NCI-H2171 (cell line): ENCODE measurements at places on chromosomes 4 and X.
A peak's percentile ranks its signal among the peaks of the same experiment; 100 is the strongest.

GRCh38 chr4:18981234-18981615, 959.7 kb upstream of the LCORL start:
- DNase-seq: no peak

DNA sequence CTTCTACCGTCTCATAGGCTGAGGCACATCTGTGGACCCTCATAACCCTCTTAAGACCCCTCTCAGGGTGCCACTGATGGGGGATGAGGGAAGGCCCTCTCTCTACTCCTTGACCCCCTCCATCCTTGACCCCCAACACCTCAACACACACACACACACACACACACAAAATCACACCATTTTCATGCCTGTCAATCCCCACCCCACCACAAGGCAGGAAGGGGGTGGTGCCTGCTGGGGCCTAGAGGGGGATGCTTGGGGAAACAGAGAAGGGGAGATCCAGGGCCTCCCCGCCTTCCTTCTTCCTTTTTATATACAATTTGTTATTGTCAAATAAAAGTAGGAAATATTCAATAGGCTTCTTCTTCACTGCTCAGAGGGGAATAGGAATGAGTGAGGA, 1.2 kb upstream of the EBP start:
- DNase-seq: no peak

DNA sequence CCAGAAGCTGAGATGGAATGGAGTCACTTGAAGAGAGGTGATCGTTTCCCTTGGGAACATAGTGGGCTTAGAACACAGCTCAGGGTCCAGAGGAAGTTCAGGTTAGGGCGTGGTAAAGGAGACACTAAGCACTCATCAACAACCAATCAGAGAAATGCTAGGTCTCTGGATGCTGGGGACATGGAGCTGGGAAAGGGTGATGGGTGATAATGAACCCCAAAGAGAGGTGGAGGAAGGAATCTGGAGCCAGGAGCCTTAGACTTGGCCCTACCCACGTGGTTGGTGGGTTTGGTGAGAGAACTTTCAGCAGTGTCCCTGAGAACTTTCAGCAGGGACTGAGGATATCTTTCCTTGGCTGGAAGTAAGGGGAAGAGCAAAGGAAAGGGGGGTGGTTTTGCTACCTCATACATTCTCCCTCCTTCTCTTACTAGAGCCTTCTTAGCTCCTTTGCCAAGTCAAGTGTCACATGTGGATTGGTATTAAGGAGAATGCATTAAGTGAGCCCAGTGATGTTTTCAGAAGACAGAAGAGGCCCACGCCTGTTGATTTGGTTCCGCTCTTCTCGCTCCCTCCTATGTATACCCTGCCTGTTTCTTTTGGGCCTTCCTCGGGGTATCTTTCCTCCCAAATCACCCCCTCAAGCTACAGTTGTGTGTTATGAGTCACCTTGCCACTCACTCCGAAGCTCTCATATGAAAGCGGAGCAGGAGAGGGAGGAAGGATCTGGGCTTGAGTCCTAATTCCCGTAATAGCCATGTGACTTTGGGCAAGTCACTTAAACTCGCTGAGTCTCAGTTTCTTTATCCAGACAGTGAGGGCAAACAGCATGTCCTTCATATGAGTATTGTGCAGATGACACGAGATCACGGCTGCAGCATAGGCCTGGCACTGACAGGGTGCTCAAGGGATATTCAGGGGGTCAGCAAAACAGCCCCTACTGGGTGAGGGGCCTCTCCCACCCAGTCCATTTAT, 63.1 kb downstream of the TSC22D3 start:
- DNase-seq: no peak

- peak; percentile 27 for DNase-seq
These were observed 68.4 kb downstream of the RHOH start for GRCh38 chr4:40264995-40265909.

- no peak for DNase-seq
These were observed 42.4 kb downstream of the ATOH1 start for GRCh38 chr4:93870876-93871458.

- DNase-seq: no peak
These were observed 126.1 kb downstream of the ARHGEF9 start for GRCh38 chrX:63658920-63659319.

- DNase-seq: no peak
These were observed 30.6 kb upstream of the CTSO start for GRCh38 chr4:155984106-155984797.

- no peak for DNase-seq
These were observed 27.8 kb upstream of the PSAPL1 start for GRCh38 chr4:7462509-7462971.

GRCh38 chr4:76704133-76704881, 193.6 kb downstream of the SOWAHB start:
- DNase-seq: no peak

DNA sequence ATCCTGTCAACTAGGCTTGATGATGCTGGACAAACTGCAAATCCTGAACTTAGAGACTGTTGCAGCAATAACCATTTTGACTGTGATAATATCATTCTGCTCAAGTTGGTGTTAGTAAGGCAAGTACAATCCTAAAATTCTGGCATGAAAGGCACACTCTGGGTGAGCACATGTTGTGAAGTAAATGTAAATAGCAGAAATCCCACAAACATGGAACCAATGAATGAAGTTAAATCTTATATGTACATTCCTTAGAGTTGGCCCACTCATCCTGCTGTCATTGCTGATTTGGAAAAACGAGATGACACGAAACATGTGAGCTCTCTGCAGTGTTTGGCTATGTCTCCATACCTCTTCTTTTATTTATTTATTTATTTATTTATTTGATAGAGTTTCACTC, 21.0 kb downstream of the RBM47 start:
- DNase-seq: no peak

DNA sequence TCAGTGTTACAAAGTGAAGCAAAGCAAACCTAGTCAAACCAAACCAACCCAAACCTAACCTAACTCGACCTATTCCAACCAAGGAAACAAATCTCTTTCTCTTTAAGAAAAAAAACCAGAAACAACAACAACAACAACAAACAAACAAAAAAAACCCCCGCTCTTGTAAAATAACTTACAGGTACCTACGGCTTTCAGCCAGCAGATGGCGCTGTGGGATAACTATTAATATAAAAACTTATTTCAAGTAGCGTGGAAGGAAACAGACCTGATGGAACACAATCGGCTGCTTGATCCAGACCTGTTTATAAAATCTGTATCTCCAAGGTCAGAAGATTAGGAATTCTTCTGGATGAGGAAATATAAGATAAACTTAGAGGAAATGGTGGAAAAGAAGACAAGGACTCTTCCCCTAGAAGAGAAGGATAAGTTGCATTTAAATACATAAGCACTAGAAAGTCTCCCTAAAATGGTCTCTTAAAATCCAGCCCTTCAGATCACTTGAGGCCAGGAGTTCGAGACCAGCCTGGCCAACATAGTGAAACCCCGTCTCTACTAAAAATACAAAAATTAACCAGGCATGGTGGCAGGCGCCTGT, 34.4 kb upstream of the CDKL5 start:
- peak; percentile 24 for DNase-seq

DNA sequence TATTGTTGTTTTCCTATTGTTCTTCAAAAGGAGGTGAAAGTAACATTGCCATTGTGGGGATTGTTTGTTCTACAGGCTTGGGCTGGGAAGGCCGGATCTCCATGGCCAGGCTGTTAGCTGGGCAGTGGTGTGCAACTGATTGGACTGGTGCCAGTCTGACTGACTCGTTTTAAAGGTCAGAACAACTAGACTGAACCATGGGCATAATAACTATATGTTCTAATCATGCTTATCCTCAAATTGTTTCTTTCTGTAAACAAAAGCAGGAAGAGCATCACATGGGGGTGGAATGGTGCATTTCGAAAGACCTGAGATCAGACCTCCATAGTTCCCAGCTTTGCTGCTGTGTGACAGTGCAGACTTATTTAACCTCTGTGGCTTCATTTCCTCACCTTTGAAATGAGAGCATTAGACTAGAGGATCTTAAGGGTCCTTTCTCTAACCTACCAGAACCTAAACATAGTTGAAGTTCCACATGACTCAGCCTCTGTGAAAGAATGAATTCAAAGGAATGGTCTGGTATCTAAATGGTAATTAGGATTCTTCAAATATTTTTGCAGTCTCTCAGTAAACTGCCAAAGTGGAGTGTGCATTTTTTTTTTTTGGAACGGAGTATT, 66.7 kb upstream of the PGRMC2 start:
- DNase-seq: no peak

DNA sequence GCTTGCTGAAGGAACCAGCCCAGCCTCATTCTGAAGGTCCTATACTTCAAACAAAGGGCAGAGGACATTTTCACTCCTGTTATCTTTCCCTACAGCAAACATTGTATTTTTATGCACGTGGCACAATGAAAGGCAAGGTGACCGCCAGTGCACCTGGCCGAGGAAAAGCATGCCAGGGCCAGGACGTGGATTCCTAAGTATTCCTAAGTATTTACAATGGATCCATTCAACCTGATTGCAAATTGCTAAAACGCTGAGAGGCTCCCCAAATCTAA, 127.9 kb upstream of the FTHL17 start:
- DNase-seq: no peak

- no peak for DNase-seq
These were observed 64.3 kb upstream of the HELT start for GRCh38 chr4:184953971-184954370.

- DNase-seq: no peak
These were observed 116.3 kb upstream of the TMEM150C start for GRCh38 chr4:82678051-82678450.

GRCh38 chr4:186886759-186887158, 163.1 kb upstream of the FAT1 start:
- no peak for DNase-seq

GRCh38 chrX:76420237-76420636, 7.3 kb upstream of the MAGEE1 start:
- DNase-seq: no peak

- no peak for DNase-seq
These were observed 34.9 kb downstream of the MAOB start for GRCh38 chrX:43847352-43847751.

DNA sequence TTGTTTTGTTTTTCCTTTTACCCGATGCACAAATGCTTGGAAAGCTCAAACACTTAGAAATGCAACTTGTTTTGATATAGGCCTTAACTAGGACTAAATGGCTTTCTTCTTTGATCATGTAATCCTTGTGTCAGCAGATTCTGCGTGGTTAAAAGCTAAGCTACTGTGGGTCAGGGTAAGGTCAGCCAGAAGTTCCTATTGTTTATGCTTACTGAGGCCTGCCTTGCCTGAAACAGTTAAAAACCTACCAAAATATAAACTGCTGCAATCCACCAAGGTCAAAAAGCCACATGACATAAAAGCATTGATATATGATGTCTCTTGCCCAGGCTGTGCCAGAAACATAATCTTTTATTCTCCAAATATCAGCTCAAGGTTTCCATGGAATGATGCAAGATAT, 223.4 kb downstream of the FAM47B start:
- no peak for DNase-seq

GRCh38 chr4:153472122-153473037, 6.2 kb downstream of the TMEM131L start:
- DNase-seq: no peak

DNA sequence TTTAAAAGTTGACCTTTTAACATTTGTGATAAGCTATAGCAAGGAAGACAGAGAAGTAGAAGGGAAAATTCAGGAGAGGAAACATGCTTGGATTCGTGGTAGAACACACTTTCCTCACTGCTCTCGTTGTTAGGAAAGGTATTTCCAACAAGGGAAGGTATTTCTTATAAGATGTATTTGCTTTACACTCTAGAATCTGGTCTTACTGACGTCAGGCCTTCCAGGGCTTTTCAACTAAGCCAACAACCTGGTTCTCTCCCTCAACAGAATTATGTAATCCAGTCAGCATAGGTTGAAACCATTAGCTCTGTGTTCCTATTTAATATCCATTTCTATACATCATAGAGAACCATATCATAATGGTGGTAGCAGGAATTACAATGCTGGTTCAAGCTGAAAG, 241.9 kb downstream of the SLC39A8 start:
- DNase-seq: no peak

GRCh38 chrX:42119076-42119475, 195.7 kb upstream of the CASK start:
- DNase-seq: peak; percentile 90

DNA sequence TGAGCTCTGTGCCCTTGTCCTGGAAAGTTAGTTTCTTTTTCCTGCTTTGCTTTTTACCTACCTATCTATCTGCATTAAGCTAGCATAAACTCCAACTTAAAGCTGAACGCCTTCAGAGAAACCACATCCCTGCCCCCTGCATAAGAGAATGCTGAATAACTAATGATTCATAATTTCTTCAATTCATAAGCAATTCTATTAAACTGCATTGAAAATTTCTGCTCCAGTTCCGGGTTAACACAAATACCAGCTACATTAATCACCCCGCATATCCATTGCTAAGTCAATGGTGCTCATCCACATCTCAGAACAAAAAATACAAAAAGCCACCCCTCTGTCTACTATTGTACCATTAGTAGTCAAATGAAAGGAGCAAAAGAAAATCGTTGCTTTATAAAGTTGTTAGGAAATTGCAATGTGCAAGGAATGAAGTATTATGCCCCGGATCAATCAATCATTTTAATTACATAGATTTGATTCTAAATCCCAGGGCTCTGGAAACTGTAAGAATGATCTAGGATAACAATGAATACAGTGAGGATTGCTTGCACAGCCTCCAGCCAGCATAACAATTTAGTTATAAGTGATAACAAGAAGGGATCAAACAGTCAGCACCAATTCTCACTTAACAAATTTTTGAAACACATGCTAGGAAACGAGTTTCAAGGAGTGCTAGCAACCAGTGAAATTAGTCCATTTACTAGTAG, 106.8 kb downstream of the ELOVL6 start:
- DNase-seq: no peak

GRCh38 chrX:120310861-120311726, at the start of gene TMEM255A:
Gene TMEM255A, minus strand, starts transcription at chrX:120311461. Its CDS starts 152 bp downstream, at chrX:120311309.
- DNase-seq: no peak

DNA sequence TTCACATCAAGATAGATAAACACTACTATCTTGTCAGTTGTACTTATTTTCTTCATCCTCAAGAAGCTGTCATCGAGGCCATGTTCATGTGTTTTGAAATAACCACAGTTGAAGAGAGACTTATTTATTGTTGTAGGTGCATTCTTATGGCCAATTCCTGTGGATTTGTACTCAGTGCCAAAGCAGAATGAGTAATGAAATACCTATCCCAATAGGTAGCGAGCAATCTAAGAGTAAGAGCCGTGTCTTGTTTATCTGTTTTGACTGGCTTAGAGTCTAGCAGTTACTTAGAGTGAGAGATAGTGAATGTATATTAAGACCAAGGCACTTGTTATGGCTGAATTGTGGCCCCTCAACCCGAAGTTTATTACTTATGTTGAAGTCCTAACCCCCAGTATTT, 631.0 kb upstream of the SPANXN1 start:
- no peak for DNase-seq

DNA sequence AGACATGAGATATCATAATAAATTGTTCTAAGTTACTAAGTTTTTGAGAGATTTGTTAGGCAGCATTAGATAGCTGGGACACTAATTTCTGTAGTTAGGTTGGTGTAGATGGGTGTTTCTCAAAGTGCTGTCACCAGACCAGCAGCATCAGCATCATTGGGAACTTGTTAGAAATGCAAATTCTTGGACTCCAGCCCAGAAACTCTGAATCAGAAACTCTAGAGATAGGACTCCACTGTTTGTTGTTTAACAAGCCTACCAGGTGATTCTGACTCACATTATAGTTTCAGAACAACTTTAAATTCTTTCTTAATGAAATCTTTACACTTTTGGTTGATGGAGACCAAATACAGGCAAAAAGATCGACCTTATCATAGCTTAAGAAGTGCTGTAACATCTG, 173.7 kb downstream of the PABPC4L start:
- no peak for DNase-seq

GRCh38 chr4:3860061-3860912, 94.1 kb downstream of the ADRA2C start:
- no peak for DNase-seq

- no peak for DNase-seq
These were observed 44.1 kb upstream of the SGMS2 start for GRCh38 chr4:107780665-107781064.
